NCI-H1930 (cell line): ENCODE measurements at places on chromosomes 13 and 19.

DNA sequence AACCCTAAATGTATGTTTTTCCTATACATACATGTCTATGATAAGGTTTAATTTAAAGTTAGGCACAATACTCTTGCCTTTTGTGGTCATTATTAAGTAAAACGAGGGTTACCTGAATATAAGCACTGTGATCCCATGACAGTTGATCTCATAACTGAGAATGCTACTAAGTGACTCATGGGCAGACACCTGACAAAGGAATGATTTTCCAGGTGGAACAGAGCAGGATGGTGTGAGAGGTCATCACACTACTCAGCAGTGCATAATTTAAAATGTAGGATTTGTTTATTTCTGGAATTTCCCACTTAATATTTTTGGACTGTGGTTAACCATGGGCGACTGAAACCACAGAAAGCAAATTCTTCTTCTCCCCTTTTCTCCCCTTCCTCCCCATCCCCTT is 178.9 kb downstream of the UGGT2 start:
- DNase-seq: no peak

- no peak for DNase-seq
Measured at GRCh38 chr13:77298426-77298825, 28.5 kb downstream of the MYCBP2 start.

GRCh38 chr13:62687732-62688131 is 1272.1 kb upstream of the PCDH20 start:
- DNase-seq: no peak

- no peak for DNase-seq
Measured at GRCh38 chr19:8069096-8069973, 16.8 kb downstream of the CCL25 start.

- DNase-seq: no peak
Measured at GRCh38 chr13:41533266-41534052, 76.1 kb downstream of the RGCC start.
